ENCODE measurements at places on chromosomes 7 and 10.

DNA sequence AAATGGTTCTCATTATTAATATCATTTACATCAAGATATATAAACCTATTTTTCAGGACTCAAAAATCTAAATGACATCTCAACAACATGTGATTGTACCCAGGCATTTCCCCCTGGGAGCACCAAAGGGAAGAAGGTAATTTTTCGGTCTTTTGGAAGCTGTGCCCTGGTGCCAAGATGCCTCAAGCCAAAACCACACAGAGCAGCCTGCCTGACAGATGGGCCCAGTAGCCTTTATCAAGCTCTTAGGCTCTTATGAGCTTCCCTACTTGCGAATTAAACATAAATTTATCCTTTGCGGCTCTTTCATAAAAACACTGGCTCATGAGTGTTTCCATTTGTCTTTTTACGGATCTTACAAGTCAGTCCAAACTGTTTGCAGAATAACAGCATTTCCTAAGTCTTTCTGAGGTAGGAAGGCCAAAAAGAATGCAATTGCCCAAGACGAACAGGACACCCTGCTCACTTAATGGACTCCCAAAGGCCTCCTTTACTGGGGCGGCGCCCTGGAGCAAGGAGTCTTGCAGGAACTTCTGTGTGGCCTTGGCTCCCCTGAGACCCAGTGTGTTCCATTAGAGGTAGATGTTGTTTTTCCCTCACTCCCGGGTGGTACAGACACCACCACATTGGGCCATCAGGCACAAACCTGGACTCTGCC is 4.1 kb upstream of the RASSF4 start:
- DNase-seq = no peak

- no peak for DNase-seq
These were observed 180.9 kb downstream of the PLXNA4 start for GRCh38 chr7:132395361-132395760.

DNA sequence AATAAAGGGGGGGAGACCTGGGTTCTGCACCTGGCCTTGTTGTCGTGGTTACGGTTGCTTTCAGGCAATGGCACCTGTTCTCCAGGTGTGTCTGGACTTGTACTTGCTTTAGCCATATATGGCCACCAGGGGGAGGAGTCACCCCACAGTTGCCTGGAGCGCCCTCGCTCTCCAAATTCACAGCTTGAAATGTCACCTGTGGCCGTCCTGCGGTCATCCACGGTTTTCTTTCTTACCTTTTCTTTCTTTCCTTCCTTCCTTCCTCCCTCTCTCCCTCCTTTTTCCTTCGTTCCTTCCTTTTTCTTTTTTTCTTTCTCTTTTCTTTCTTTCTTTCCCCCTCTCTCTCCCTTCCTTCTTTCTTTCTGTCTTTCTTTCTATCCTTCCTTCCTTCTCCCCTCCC is 157.2 kb upstream of the ZNF92 start:
- DNase-seq = no peak

GRCh38 chr7:127761196-127761595 is 109.2 kb downstream of the SND1 start:
- no peak for DNase-seq

GRCh38 chr10:25280573-25280972 is 105.8 kb downstream of the GPR158 start:
- DNase-seq = no peak
